ENCODE measurements at places on chromosomes 3 and 15.
A peak's percentile ranks its signal among the peaks of the same experiment; 100 is the strongest.

GRCh38 chr3:46923559-46924350 is 46.2 kb downstream of the PTH1R start:
- peak; percentile 29 for DNase-seq

GRCh38 chr3:160796813-160797164 is 40.8 kb downstream of the PPM1L start:
- DNase-seq, result no peak

DNA sequence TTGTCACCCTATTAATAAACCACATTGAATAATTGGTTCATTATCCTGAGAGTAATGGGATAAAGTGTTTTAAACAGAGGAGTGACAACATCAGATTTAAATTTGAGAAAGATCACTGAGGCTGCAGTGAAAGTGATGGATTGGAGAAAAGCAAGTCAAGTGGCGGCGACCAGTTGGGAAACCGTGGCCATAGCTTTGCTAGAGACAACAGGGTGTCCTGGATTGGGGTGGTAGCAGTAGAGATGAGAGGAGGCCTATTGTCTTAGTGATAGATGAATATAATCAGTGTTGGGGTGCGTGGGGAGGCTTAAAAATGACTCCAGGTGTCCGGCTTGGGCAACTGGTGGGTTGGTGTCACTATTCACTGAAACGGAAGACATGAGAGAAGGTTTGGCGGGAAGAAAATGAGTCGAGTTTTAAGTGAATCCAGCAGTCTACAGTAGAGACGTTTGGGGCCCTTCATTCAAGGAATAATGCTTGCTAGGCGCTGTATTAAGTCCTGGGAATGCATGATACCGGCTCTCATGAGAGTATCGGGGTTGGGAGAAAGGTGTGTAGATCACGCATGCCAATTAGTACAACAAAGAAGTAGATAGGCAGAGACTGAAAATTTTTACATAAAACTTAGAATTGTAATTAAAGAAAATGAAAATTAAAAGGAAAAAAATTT is 819 bp downstream of the NEK4 start:
- DNase-seq, result no peak

GRCh38 chr15:28026221-28026620 is 72.9 kb downstream of the OCA2 start:
- no peak for DNase-seq

DNA sequence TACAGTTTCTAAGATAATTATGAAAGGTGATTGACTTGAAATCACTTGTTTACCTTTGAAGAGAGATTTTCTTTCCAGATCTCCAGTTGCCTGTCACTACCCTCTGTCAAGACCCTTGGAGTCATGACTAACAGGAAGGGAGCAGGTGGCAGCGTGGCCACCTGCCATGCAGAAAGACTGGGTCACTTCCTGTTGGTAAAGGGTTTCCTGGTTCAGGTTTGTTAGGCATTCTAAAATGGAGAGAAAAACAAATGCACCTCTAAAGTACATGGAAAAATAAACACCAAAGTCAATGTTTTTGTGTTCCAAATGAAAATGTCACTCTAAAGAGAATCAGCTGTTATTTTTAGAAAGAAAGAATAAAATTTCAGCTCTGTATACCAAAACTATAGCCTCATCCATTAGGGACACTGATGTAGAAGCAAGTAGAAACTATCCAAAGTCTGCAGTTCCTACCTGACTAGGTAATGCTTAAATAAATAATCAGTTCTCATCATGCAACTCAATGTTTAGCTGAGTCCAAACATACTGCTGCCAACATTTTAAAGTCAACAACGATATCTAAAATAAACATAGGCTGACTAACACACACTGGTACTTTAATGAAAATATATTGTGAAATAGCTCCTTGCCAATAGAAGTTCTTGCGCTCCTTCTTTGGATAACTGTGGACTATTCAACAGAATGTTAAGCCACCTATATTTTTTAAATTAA is 23.9 kb upstream of the TM4SF1 start:
- no peak for DNase-seq

DNA sequence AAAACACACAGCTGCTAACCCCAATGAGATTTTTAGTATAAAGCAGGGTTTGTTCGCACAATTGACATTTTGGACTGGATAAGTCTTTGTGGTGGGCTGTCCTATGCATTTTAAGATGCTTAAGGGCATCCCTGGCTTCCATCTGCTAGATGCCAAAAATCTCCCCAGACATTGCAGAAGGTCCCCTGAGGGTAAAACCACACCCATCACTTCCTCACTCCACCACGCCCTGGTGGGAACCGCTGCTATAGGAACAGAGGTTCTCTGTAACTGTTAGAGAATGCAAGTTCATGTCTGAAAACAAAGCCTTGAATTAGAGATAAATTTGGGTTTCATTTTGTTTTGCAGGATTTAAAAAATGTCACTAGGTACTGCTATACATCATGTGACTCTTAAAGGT is 67.7 kb downstream of the ARHGEF26 start:
- DNase-seq, result no peak

GRCh38 chr15:63347074-63347857 is 34.4 kb downstream of the CA12 start:
- DNase-seq, result no peak

DNA sequence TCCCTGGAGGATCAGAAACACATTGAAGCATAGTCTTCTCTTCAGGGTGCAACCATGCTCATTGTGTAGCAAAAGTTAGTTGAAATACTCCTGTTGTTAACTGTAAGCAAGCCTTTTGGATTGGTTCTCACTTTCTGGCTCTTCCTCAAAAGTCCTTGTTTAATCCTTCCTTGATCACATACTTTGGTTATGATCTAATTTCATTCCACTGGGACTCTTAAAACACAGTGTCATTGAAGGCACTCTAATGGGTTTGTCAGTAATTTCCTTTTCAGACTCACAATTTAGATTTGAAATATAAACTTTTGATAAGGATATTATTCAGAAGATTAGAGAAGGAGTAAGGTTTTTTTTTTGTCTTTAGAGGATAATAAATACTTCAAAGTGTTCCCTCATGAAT is 451.7 kb upstream of the SGO1 start:
- no peak for DNase-seq

DNA sequence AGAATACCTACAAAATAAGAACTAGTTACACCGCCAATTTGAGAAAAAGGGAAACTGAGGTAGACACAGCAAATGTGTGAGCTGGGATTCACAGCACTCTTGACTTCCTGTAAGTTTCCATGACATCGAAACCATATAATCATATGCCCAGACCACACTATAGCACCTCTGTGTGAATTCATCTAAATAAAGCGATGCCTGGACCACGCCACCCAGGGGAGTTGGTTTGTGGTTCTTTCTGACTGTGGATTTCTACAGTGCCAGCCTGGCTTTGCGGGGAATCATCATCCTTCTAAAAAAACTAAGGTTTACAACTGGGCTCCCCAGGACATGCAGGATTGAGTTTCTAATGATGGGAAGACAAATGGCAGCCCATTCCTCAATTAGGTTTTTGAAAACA is 23.5 kb upstream of the CA12 start:
- DNase-seq, result no peak

DNA sequence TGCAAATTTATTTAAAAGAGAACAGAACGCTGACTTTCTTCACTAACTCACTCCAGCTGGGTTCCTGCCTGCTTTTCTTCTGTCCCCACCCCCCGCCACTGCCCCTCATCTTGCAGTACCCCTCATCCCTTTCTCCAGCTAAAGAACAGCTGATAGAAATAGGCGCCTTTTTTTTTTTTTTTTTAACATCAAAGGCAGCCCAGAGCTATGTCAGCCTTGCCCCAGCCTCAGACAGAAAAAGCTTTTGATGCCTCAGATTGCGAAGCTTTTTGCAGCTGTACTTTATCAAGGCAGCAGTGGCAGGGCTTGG is 1.8 kb downstream of the CADPS start:
- no peak for DNase-seq

DNA sequence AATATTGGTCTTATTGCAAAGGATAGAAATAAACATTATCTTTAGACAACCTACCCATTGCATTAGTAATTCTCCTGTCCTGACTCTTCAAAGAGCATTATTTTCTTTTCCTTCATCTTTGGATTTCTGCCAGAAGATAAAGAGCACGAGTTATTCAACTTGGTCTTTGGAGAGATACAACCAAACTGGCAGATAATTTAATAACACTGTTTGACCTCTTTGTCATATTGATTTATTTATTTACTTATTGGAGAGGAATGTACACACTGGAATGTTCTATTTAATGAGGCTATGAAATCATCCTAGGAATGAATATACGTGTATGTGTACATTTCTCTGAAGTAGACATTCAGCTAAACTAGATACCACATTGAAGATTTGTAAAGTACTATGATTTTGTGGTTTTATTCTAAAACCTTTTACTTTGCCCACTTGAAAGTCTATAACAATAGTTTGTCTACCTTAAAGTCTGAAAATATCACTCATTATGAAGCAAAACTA is 462.1 kb downstream of the C3orf38 start:
- DNase-seq, result no peak

DNA sequence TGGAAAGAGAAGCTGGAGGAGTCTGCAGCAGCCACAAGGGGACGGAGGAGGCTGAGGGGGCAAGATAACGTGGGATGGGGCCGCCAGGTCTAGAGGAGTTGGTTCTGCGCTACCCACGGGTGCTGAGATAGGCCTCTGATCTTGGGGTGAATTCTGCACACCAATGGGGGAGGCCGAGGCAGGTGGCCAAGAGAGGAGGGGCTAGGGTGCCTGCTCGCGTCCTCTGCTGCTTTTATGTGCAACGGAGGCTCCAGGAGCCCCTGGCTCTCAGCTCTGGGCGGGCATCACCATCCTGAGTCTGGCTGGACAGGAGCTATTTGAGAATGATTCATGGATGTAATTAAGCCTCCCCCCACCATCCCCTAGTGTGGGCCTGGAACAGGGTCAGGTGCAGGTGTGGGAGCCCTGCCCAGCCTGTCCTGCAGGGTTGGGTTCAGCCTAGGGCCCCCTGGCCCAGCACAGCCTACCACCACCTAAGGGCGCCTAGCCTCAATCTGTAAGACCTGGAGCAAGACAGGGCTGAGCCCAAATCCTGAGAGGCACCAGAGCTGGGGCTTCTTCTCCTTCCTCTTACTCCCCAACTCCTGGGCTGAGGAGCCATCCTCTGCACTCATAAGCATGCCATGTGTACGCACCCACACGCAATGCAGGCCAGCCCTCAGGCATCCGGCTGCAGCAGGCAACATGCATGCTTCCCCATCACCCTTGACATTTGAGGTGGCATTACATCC is 32.3 kb upstream of the SEMA3F start:
- no peak for DNase-seq

- no peak for DNase-seq
These were observed 10.9 kb upstream of the FAM107A start for GRCh38 chr3:58588030-58588614.

GRCh38 chr15:101269479-101270223 is 7.6 kb downstream of the SELENOS start:
- DNase-seq, result no peak

DNA sequence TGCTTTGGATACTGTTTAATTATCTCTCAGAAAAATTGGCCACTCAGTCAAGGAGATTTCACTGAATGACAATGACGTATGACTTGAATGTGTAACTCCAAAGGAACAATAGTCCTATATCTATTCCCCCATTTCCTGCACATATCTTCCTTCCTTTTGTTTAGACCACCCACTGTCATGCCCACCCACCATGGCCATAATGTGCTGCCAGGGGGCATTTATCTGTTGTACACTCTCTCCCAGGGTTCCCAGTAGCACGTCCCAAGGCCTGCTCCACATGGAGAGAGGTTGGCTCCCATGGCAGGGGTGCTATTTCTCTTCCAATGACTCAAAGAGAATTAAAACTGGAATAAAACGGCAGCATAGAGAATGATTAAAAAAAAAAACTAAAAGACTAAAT is 36.8 kb upstream of the CTNNB1 start:
- DNase-seq, result no peak

DNA sequence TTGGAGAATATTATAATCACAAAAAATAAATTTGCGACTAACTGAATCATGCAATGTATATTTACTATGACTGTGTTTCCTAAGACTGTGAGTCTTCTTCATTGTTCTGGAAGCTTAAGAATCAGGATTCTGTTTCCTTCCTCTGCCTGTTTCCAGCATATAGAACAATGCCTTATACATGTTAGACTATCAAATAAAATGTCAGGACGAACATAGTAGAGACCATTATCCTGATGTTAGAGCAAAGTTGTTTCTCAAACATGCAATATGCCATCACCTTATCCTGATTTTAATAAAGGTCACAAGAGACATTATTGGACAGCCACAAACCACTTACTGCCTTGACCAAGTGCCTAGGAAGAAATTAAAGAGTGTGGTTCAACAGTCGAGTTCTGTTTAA is 457.4 kb upstream of the AGTR1 start:
- DNase-seq, result no peak

- DNase-seq, result no peak
These were observed 12.0 kb downstream of the TBC1D5 start for GRCh38 chr3:17730318-17730967.

DNA sequence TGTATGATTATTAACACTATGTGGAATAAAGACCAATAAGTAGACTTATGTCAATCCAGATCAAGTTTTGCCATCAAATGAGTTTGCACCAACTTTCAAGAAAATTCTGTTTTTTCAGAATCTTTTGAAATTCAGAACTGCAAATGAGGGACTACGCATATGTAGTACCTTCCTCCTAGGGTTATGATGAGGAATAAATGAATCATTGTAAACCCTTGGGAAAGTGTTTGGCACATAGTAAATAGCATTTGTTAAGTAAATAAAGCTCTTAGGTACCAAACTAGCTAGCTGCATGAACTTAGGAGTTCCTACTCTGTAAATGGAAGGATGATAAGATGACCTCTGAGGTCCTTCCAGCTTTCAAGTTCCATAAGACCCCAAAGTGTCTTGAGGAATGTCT is 242.6 kb upstream of the SETMAR start:
- no peak for DNase-seq

- no peak for DNase-seq
These were observed 774.7 kb upstream of the NECTIN3 start for GRCh38 chr3:110296885-110297284.

DNA sequence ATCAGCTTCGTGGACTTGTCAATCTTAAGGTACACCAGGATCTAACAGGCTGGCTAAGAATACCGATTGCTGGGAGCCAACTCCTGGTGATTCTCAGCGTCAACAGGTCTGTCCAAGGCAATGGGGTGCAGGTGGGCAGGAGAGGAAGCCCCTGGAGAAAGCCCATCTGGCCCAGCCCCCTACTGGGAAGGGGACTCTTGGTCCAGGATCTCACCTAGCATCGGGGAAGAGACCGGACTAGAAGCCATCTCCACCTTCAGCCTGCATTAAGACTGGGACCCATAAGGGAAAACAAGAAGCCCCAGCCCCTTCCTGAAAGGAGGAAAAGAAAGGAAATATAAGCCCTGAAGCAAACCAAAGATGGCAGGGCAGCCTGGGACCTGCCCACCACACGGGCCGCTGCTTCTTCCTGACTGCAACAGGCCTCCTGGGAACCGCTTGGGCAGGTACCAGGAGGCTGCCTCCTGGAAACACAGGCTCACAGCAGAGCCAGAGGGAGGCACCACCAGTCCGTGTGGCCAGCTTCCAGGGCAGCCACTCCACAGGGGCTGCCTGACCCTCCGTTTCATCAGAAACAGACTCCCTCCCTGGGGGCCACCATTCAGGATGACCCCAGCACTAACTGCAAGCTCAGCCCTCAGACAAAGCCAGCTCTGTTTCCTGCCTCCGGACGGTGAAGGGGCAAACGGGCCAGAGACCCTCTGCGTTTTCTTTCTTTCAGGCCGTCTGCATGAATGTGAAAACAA is 100.2 kb downstream of the LRIG1 start:
- DNase-seq, result no peak

GRCh38 chr15:89112341-89112971 is 24.2 kb downstream of the ABHD2 start:
- DNase-seq, result no peak

- no peak for DNase-seq
These were observed 259 bp upstream of the CILP start for GRCh38 chr15:65211482-65211982.

- no peak for DNase-seq
These were observed 3.1 kb upstream of the EXOG start for GRCh38 chr3:38493031-38493430.
